HT-29 (cell line): ENCODE measurements at places on chromosomes 16 and 17. TPM values are rescaled to one million over a fixed set of nuclear protein-coding genes. Genes with fewer than 3 reads are reported as not detected.

ZNF423 gene
- total RNA-seq: not detected in 2 replicates

ST6GALNAC2 gene
- 1.0 and 2.6 TPM in 2 replicates for total RNA-seq

JMJD8 gene
- total RNA-seq: 154 and 176 TPM in 2 replicates

ENPP7 gene
- total RNA-seq: not detected in 2 replicates

ITGB3 gene
- not detected in 2 replicates for total RNA-seq

OR1A1 gene
- not detected in 2 replicates for total RNA-seq

TBC1D3 gene
- total RNA-seq: not detected in 2 replicates

ITGAL gene
- total RNA-seq: not detected in 2 replicates

KRTAP2-3 gene
- not detected in 2 replicates for total RNA-seq

NKD1 gene
- 0.10 and 0.13 TPM in 2 replicates for total RNA-seq

MT4 gene
- total RNA-seq: not detected in 2 replicates

TSPAN10 gene
- total RNA-seq: 0.10 and 0.29 TPM in 2 replicates

TNFRSF13B gene
- total RNA-seq: not detected in 2 replicates

TMEM238L gene
- 4.7 and 4.8 TPM in 2 replicates for total RNA-seq

GAS2L2 gene
- 0.52 and 0.56 TPM in 2 replicates for total RNA-seq

SEZ6L2 gene
- 12.3 and 17.8 TPM in 2 replicates for total RNA-seq

WFDC1 gene
- total RNA-seq: not detected in 2 replicates
